Fibroblast of skin of left biceps (primary cell): ENCODE measurements at places on chromosomes 4 and X.

GRCh38 chrX:38923451-38923969 is 122.3 kb downstream of the MID1IP1 start:
- DNase-seq: no peak

GRCh38 chr4:113052379-113052951 is 3.0 kb downstream of the ANK2 start:
- DNase-seq: no peak

GRCh38 chrX:9899640-9900111 is 67.5 kb upstream of the CLDN34 start:
- DNase-seq: no peak

GRCh38 chrX:33014949-33015348 is 196.4 kb downstream of the DMD start:
- no peak for DNase-seq

GRCh38 chr4:149914119-149915115 is 98.8 kb upstream of the IQCM start:
- no peak for DNase-seq

DNA sequence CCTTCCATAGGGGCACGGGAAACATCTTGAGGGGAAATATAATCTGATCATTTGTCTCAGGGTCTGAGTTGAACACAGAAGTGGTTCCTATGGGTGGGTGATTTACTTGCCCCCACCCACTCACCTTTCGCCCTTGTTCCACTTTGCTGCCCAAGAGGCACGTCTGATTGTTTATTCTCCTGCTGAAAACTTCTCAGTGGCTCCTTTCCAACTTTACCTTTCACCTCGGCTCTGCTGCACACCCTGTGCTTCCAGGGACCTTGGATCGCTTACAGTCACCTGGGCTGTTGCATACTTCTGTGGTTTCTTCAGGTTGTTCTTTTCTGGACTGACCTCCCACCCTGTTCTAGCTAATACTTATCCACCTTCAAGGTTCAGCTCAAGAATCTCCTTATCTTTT is 213.4 kb upstream of the JADE1 start:
- DNase-seq: no peak

GRCh38 chr4:150108691-150109090 is 30.4 kb downstream of the DCLK2 start:
- DNase-seq: peak; percentile 28

- no peak for DNase-seq
Observed at GRCh38 chr4:6466756-6467381, 5.5 kb downstream of the PPP2R2C start.

- no peak for DNase-seq
Observed at GRCh38 chrX:119784747-119785446, 6.5 kb downstream of the RPL39 start.

GRCh38 chr4:184413261-184414046 is 60.9 kb downstream of the IRF2 start:
- no peak for DNase-seq
